ENCODE measurements at places on chromosomes 12 and 14.

- no peak for DNase-seq
These were observed 271.7 kb downstream of the PDZRN4 start for GRCh38 chr12:41459906-41460214.

DNA sequence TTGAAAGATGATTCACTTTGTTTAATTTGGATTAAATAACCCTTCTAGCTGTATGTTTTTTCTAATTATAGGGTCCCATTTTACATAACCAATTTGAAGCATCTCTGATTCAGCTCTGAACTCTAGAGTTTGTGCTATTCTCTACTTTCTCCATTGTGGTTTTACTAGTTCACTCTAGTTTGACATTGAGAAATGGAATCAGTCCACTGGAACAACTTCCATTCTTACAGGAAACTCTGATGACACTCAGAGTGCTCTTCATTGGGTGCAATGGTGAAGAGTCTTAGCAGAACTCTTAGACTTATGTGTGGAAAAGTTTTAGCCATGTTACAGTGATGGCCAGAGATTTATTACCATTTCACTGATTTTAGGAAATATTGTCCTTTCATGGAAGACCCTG lies 140.7 kb downstream of the DYRK2 start:
- DNase-seq = no peak

DNA sequence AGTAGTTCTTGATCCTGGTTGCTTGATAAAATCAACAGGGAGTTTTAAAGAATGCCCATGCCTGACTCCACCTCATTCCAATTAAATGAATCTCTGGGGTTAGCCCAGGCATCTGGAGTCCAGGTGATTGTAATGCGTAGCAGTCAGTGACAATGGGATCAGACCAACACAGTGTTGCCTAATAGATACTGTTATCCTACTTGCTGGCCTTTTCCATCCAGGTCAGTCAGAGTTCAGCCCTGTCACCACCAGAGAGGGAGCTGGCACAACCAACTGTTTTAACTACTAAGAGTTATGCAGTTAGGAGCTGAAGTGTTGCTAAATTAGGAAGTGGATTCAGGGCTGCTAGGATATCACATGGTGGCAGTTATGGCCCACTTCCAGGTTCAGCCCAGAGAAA lies 107.1 kb downstream of the GPR135 start:
- DNase-seq = no peak

- DNase-seq = no peak
These were observed 591.3 kb downstream of the LRFN5 start for GRCh38 chr14:42198010-42198409.

GRCh38 chr14:73476451-73476931 lies 14.2 kb upstream of the RIOX1 start:
- DNase-seq = no peak

DNA sequence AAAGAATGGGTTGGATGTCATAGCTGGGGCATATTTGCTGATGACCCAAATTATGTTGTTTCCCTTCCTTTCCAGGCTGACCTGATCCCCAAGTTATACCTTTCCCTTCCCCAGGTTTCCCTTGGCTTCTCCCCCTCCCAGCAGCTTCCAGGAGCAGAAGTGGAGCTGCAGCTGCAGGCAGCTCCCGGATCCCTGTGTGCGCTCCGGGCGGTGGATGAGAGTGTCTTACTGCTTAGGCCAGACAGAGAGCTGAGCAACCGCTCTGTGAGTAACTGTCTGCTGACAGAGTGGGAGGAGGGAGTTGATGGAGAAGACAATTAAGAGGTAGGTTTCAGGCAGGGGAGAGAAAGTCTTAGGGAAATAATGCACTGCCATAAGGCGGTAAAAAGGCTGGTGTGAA lies 25.0 kb downstream of the A2ML1 start:
- no peak for DNase-seq

DNA sequence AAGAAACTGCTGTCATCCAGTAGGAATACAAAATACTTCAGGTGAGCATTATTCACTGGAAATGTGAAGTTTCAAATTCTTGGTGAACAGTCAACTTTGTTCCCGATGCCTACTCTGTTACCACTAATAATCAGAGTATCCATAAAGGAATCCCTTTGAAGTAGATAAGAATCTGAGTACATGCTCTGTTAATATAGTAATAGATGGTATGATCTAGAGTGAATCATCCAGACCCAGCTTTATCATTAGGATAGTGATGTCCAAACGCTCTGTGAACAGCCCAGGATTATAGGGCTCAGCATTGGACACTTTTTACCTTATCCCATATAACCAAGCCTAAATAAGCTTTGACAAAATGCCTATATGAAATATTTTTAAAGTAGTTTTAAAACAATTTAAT lies 33.3 kb downstream of the PPP2R3C start:
- DNase-seq = no peak

- DNase-seq = no peak
These were observed 105.1 kb downstream of the MNAT1 start for GRCh38 chr14:60839657-60840056.

GRCh38 chr12:15691388-15691787 lies 97.8 kb downstream of the EPS8 start:
- DNase-seq = no peak

Measured in activated CD4-positive, alpha-beta T cell treated with anti-CD3 and anti-CD28 coated beads for 4 hours (primary cell).